Esophagus squamous epithelium (tissue), 5 donors: ENCODE measurements at places on chromosomes 4 and X.

DNA sequence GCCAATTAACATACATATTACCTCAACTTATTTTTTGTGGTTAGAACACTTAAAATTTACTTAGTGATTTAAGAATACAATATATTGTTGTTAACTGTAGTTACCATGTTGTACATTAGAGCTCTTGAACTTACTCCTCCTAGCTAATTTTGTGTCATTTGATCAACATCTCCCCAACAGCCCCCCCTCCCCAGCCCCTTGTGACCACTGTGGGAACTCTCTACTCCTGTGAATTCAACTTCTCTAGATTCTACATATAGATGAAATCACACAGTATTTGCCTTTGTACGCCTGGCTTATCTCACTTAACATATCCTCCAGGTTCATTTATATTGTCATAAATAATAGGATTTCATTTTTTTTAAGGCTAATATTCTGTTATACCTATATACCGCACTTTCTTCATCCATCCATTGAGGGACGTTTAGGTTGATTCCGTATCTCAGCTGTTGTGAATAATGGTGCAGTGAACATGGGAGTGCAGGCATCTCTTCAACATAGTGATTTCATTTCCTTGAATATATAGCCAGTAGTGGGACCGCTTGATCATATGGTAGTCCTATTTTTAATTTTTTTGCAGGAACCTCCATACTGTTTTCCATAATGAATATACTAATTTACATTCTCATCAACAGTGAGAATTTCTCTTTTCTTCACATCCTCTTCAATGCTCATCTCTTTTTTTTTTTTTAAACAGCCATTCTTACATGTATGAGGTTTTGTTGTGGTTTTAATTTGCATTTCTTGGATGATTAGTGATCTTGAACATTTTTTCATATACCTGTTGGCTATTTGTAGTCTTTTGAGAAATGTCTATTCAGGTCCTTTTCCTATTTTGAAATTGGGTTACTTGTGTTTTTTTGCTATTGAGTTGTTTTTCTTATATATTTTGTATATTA is 66.8 kb downstream of the RAPGEF2 start:
- no peak for DNase-seq

DNA sequence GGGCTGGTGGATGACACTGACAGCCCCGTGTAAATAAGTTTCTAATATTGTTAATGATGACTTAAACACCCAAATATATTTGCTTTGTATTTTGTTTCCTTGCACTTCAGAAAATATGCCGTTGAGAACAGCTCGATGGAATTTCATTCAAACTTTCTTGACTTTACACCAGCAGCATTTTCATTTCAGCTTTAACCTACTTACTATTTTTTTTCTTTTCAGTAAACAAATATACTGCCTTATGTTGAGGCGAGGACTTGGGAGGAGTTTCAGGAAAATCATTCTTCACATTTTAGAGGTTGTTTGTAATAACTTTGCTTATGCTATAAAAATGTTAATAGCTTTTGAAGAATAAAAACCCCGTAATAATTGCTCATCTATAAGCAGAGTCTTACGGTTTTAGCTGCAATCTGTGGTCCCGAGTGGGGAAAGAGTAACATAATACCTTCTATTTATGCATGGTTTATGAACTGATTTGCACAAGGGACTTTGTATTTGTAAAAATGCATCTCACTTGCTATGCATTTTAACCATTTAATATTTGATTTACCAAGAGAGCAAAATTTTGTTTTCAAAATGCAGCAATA is 14.1 kb upstream of the TENM3 start:
- no peak for DNase-seq

- no peak for DNase-seq
Measured at GRCh38 chr4:129350834-129351721, 255.1 kb downstream of the C4orf33 start.

DNA sequence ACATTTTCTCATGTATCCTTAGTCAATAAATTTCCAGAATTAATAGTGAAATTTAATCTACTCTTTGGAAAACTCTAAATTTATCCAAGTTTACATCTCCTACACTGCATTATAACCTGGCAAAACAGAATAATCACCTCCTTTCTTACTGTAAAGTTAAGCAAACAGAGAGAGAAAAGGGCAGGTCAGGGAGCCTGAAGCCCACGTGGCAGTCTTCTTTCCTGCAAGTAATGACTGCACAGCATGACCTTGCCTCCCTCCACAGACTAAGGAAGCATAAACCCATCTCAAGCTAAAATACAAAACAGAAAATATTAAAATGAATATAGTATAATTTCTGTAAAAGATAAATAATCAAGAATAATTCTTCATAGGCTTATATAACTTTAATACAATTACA is 1153.0 kb downstream of the C4orf33 start:
- DNase-seq = no peak

DNA sequence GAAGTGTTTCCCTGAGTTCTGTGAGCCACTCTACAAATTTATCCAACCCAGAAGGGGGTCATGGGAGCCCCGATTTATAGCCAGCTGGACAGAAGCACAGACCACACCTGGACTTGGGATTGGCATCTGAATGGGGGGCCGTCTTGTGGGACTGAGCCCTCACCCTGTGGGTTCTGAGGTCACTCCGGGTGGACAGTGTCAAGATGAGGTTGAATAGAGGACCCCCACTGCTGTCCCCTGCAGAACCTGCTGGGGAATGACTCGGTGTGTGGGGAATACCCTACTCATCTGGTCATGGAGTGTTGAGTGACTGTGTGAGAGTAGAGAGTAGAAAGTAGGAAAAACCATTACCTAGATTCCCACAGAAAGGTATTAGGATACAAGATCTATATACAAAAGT is 67.5 kb downstream of the ZFYVE28 start:
- no peak for DNase-seq

- DNase-seq = no peak
Measured at GRCh38 chr4:172688534-172688933, 480.1 kb upstream of the GALNT7 start.

DNA sequence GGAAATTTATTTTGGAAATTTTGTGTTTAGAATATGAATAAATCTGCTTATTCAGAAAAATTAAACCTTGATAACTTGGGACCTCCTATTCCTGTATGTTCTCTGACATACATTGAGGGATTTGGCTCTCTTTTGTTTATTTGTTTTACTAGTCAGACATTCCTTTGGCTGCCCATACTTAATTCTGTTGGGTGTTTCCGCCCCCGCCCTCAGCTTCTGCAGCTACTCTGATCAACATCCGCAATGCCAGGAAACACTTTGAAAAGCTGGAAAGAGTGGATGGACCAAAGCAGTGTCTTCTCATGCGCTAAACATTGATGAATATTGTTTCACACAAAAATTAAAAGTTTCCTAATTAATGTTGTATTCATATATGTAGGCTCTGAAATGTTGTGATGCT is 40.5 kb downstream of the RRAGB start:
- no peak for DNase-seq

GRCh38 chrX:48715072-48715471 is 18.5 kb downstream of the SUV39H1 start:
- no peak for DNase-seq

GRCh38 chrX:16910376-16910775 is 36.1 kb upstream of the REPS2 start:
- DNase-seq = no peak

GRCh38 chr4:47167081-47168035 is 136.0 kb downstream of the GABRB1 start:
- no peak for DNase-seq

- no peak for DNase-seq
Measured at GRCh38 chr4:24914460-24914859, 1.6 kb upstream of the CCDC149 start.

- no peak for DNase-seq
Measured at GRCh38 chr4:37549041-37549440, 137.1 kb downstream of the RELL1 start.

DNA sequence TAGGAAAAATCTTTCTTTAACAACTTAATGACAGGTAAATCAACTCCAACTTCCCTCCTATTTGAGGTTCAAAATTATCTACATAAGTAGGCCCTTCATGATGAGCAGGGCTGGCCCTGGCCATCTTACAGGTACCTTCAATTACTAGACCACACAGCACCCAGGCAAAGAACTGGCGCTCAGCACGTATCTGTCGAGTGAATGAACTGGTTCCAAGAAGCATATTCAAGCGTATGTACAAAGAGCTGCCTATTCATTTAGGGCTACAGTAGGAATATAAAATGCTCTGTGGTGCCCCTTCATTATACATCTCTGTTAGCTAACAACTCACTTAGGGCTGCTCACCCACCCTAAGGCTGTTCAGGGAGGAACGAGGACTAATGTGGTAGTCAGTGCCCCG is 48.0 kb downstream of the TSPAN5 start:
- DNase-seq = no peak

GRCh38 chr4:137307806-137308205 is 224.5 kb downstream of the PCDH18 start:
- no peak for DNase-seq

GRCh38 chrX:134025986-134026545 is 40.7 kb upstream of the GPC3 start:
- no peak for DNase-seq

- no peak for DNase-seq
Measured at GRCh38 chr4:1952058-1952700, 56.6 kb downstream of the NELFA start.

DNA sequence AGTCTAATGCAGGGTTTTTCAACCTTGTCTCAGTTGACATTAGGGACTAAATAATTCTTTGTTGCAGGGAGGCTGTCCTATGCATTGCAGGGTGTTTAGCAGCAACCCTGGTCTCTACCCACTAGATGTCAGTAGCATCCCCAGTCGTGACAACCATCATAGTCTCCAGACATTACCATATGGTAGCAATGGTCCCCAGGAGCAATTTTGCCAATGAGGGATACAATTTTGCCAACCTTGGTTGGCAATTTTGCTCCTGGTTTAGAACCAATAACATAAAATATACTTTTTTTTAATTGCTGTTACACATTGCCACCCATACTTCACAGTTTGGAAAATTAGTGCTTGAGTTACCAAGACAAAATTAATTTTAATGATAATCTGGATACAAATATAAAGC is 6.0 kb downstream of the EREG start:
- DNase-seq = no peak

DNA sequence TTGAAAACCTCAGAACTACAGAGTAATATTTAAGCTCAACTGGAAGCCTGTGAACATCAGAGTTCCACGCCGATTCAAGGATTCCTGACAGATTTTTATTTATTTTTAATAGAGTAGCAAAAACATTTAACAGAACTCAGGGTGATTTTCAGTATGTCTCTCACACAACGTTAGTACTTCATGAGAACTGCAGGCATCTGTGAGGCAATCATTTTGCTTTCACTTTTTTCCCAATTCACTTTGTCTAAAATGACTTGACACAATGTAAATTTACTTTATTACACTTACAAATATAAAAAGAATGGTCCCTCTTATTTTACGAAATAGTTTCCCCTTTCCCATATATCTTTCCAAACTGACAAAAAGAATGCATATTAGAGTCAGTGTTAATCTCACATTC is 869.5 kb upstream of the EPHA5 start:
- DNase-seq = no peak

- no peak for DNase-seq
Measured at GRCh38 chrX:17435476-17435875, 60.5 kb downstream of the NHS start.

DNA sequence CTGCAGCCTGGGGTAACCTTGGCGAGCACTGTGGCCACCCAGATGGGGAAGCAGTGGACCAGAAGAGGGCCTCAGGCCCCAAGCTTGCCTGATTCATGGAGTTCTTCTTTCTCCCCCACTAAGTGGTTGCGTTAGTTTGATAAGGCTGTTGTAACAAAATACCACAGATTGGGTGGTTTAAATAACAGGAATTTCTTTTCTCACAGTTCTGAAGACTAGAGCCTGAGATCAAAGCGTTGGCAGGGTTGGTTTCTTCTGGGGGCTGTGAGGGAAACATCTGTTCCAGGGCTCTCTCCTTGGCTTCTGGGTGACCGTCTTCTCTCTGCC is 105.7 kb upstream of the GATB start:
- DNase-seq = no peak

GRCh38 chr4:100609810-100610209 is 92.0 kb upstream of the EMCN start:
- DNase-seq = no peak

DNA sequence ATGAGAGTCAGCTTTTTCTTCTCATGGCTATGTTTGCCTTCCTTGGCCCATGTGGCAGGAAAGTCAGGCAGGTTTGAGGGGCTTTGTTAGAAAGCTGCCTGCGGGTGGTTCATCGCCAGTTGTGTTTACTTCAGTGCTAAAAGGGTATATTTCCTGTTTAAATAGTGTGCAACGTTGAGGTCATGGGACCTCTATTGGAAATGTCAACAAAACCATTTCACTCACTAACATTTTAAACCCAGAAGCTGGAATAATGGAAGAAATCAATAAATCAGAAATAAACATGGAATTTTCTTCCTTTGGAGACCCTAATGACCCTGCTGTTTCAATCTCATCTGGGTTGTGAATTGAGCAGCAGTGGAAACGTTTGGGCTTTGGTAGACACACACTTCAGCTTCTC is 185.8 kb downstream of the ANKRD50 start:
- no peak for DNase-seq

- no peak for DNase-seq
Measured at GRCh38 chr4:139908636-139909437, 243.2 kb downstream of the MGST2 start.
